ENCODE measurements at places on chromosomes 1 and 21.

GRCh38 chr1:36829961-36830360, 204.4 kb downstream of the GRIK3 start:
- DNase-seq = no peak

DNA sequence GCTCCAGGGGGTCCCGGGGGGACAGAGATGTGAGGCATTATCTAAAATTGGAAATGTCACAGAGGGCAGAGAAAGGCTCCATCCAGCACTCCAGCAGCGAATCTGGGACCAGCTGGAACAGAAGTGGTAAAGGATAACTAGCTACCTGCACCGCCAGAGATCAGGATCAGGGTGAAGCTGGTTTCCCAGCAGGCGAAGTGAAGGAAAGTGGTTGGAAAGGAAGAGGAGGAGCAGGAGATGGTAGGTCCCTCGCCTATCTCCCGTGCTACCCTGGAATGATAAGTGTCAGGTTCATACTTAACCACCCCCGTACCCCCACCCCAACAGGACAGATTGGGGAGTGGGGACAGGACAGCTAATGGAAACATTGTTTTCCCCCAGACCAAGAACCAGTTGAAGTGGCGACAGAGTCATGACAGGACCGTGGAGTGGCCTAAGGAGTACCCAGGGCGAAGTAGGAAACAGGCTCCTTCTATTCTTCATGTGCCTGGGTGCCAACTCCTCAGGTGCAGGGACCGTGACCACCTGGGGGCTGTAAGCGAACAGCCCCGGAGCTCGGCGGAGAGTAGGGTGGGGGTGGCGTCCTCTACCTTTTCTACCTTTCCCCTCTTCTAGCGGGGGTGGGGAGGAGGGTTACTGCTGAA, 717 bp downstream of the B4GALT3 start:
- DNase-seq = no peak

DNA sequence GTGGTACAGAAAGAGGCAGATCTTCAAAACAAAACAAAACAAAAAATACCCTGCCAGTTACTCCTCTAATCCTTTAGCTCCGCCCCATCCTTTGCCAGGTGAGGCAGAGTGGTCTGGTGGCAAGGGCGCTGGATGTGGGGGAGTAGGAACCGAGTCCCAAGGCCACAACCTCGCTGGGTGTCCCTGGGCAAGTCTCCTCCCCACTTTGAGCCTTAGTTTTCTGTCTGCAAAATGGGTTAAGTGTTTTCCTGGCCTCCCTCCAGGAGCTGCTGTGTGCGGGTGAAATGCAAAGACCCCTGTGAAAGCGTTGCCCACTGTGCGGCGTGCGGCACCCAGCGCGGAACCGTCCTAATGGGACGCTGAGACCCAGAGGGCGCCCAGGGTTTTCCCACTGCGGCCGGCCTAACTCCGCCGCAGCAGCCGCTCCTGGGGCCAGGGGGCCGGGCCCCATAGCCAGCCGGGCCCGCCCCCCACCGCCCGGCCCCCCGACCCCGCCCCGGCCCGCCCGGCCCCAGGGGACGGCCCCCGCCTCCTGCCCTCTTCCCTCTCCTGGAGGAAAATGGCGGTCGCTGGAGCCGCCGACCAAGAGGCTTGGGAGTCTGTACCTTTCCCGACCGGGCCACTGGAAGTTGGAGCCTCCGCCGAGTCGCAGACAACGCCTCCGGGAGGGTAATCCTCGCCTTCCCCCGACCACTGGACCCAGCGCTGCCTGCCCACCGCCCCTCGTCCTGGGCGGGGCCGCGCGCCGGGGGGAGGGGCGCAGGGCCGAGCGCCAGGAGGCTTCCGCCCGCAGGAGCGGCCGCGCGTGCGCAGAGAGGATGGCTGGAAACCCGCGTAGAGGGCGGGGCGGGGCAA, at the start of the genes ERMAP and SVBP:
Gene ERMAP, plus strand, starts transcription at position 538 of the 855 bp plus-strand sequence. CDS start 13,327 bp downstream, outside the sequence.
Gene SVBP, minus strand, starts transcription at position 813 of the 855 bp plus-strand sequence. CDS start 853 bp downstream, outside the sequence.
- DNase-seq = peak; percentile 93

DNA sequence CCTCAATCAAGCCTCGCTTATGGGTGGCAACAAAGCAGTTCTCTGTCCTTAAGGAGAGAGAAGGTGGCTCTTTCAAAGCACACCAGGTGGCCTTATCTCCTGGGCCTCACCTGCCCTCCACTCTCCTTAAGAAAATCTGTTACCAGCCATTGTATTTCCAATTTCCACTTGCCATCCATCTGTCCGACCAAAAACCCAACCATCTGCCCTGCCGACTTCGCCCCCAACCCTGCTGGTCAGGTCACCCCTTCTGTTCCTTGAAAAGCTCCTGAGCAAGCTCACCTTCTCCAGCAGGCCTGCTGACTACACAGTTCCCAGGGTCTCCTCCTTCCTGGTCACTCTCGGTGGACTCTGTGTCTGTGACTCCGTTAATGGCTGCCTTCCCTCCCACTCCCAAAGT, 619 bp upstream of the IGFN1 start:
- DNase-seq = no peak

DNA sequence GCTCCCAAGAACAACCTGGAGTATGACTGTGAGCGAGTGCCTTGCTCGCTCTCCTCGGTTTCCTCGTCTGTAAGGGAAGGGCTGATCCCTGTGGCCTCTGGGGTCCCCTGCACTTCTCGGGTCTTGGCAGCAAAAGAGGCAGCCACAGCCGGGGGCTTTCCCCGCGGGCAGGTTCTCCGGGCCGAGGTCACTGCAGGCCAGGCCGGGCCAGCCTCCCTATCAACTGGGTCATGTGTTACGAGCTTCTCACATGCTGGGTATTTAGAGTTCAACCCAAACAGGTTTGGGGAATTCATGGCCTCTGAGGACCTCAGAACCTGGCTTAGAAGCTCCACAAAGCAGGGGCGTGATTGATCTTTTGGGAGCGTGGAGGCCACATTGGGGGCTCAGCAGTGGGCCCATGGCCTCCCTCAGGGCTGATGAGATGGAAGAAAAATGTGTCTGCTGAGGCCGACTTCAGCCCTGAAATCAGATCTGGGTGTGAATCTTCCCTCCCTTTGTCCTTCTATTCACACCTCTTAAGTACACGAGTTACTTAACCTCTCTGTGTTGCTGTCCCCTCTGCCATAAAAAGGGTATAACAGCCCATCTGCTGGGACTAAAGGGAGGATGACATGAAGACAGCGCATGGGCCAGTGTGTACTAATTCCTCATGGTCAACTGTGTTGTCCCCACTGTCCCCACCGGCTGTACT, 103.7 kb downstream of the PRDM2 start:
- DNase-seq = no peak

DNA sequence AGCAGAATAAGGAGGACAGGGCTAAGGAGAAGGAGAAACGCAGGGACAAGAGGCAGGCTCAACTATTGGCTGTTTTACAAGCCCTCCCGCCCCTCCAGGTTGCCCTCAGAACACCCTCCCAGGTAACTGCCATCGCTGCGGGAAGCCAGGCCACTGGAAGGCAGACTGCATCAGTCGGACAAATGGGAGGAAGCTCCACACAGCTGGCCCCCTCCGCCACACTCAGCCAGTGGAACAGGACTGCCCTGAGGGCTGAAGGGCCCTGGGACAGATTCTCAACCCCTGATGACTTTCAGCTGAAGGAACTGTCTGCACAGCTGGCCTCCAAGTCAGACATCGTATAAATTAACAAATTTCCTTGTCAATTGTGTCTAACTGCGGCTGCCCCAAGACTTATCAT, 21.8 kb downstream of the LRRC3 start:
- no peak for DNase-seq

DNA sequence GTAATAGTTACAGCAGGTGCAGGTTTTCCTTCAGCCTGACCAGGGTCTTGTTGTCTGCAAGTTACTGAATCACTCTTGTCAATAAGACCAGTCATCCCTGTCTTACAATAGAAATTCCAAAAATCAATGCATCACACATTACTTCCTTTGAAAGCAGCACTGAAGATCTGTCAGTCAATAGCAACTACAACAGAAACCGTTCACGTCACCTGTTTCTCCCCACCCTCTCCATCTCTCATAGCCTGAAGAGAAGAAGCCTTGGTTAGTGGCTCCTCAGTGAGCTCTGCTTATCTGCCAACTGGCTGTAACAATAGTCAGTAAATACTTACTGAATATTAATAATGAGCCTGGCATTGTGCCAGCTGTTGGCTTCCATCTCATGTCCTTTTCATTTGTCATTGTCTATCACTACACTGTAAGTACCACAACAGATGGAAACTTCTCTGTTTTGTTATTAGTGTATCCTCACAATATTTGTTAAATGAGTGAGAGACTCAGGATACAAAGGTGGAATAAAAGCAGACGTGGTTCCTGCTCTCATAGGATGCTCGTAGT, 195.2 kb downstream of the S1PR1 start:
- no peak for DNase-seq

DNA sequence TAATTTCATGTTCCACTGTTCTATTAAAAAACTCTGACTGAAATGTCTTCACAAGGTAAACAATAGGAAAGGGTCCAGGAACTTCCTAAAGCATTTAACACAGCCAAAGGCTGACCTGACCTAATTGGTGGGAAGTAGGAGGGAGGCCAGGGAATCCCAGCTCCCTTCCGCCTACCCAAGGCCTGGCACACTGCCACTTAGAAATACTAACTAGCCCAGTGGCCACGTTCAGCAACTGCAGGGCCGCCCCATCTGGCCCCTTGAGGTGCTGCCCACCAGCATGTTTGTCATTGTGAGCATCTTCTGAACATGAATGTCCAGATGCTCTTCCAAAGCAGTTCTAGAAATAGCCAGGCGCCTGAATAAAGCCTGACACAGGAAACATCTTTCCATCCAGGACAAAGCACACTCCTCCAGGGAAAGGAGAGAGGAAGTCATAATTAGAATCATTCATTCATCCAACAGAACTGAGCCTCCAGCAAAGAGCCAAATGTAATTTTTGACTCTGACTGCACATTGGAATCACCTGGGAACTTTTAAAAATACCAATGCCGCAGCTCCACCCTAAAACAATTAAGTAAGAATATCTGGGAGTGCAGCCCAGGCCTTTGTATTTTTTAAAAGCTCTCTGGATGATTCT, 44.6 kb upstream of the BCL9 start:
- DNase-seq = no peak

DNA sequence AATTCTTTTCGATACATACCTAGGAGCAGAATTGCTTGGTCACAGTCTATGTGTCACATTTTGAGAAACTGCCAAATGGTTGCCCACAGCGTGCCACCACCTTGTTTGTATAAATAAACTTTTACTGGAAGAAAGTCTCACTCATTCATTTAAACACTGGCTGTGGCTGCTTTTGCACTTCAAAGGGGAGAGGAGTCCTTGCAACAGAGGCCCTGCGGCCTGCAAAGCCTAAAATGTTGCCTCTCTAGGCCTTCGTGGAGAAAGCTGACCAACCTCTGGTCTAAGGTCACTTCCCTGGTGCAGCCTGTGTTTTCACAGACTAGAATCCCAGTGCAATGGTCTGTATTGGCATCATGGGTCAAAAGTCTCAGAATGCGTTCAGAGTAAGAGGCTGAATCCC, 8.3 kb downstream of the RIPK4 start:
- no peak for DNase-seq

DNA sequence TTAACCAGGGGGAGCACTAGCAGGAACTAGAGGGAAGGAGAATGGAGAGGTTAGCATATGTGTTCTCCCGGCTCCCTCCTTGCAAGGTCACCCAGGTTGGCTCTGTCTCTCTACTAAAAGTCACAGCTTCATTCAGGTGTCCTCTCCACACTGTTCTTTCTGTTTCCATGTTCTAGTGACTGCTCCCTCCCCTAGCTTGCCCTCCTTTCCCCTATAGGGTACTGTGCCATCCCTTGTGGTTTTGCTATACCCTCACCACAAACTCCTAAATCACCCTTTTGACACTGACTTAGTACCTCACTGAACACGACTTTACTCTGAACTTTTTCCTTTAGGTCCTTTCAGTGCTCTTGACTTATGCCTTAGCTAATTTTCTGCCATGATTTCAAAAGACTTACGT, 389.3 kb downstream of the ST6GALNAC3 start:
- DNase-seq = no peak

- no peak for DNase-seq
Observed at GRCh38 chr1:94580367-94581115, 39.0 kb upstream of the F3 start.

GRCh38 chr1:44571712-44572571, 102.3 kb downstream of the TMEM53 start:
- DNase-seq = peak; percentile 39

DNA sequence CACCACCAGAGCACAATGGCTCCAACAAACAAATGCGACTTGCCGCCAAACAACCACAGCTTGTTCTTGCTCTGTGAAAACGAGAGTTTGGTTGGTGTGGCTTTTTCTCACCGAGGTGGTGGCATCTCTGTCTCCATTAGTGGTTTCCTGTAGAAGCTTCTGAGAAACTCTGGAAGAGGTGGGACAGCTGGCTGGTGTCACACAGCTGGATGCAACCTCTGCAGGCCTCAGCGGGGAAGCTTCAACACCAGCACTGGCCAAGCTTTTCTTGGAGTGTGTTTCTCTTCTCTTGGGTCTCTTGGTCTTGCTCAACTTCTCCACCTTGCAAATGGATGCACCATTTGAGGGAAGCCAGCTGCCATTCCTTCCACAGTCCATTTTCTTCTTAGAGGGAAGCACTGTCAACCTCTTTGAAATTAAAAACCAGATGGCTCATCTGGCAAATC, 124.8 kb downstream of the KCNN3 start:
- DNase-seq = no peak

- DNase-seq = no peak
Observed at GRCh38 chr1:221071777-221072176, 192.5 kb downstream of the HLX start.

DNA sequence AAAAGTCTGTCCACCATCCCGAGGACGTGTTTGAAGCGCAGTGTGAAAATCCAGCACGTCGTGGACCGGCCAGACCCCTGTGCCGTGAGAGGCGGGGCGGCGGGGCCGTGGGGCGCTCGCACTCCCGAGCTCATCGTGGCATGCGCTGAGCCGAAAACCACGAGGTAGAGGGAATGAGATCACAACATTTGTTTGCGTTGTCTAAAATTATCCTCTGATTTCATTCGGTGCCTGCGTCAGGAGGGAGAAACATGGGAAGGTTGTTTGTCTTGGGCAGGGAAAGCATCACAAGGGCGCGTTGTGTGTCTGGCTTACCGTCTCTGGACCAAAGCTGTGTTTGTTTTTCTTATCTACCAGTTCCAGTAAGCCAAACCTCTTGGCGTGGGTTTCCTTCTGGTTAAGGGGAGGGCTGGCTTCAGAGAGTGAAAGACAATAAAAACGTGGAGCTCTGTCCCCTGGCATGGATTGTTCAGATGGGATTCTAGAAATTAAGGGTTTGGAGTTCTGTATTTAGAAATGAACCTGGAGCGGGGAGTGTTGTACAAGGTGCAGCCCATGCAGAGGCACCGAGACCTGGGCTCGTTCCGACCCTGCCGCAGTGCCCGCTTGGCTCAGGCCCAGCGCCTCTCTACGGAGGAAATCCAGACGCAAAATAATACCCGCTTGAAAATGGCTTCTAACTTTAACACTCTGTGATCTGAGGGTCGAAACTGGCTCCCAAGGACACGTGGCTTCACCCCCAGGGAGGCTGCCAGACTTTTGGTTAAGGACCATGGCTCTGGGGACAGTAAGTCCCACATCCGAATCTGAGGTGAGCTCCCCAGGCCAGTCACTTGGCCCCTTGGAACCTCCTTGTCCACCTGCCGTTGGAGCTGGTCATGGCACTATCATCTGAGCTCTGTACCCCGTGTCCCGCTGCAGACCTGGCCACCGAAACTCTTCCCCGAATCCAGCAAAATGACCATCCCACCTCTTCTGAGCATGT, 68.7 kb upstream of the FAM3B start:
- DNase-seq = no peak

- DNase-seq = no peak
Observed at GRCh38 chr1:235441159-235441685, 63.0 kb downstream of the B3GALNT2 start.

Measured in CD4-positive, alpha-beta T cell treated with Interleukin-1 beta for 1 hour (primary cell).